ENCODE measurements at places on chromosomes 5 and 9.

DNA sequence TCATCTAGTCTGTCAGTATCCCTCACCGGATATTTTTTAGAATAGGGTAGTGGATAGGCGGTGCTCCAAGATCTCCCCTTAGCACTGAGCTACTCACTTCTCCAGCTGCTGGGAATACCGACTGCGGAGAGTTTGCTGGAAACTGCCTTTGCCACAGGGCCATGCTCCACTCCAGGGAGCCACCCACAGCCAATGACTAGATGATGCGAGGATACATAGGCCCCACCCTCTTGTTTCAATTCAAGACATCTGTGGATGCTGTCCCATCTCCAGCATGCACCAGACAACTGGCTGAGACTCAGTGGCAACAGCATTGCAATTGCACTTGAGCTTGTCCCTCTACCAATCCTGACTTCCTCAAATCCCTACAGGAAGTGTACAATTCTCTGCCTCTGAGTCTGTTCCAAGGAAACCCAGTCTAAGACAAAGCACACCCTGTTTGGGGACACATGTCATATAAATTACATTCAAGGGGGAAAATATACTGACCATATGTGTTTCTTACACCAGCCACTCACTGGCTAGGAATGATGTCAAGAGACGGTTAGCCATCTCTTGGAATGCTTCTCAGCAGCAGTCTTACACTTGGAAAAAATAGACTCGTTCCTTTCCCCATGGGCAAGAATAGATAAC, 312.6 kb upstream of the KIF2A start:
- no peak for DNase-seq

GRCh38 chr5:100537946-100538345, 2.8 kb downstream of the FAM174A start:
- DNase-seq = no peak

DNA sequence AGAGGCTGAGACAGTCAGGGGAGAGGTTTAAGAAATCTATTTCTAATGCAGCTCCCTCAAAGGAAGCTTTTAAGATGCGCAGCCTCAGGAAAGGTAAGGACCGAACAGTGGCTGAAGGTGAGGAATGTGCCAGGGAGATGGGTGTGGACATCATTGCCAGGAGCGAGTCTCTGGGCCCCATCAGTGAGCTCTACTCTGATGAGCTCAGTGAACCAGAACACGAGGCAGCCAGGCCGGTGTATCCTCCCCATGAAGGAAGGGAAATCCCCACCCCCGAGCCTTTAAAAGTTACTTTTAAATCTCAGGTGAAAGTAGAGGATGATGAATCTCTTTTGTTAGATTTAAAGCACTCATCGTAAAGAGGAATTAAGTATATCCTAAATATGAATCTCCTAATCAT, 8.2 kb downstream of the CAVIN4 start:
- DNase-seq = no peak

GRCh38 chr5:100667161-100667630, 132.0 kb downstream of the FAM174A start:
- DNase-seq = no peak

DNA sequence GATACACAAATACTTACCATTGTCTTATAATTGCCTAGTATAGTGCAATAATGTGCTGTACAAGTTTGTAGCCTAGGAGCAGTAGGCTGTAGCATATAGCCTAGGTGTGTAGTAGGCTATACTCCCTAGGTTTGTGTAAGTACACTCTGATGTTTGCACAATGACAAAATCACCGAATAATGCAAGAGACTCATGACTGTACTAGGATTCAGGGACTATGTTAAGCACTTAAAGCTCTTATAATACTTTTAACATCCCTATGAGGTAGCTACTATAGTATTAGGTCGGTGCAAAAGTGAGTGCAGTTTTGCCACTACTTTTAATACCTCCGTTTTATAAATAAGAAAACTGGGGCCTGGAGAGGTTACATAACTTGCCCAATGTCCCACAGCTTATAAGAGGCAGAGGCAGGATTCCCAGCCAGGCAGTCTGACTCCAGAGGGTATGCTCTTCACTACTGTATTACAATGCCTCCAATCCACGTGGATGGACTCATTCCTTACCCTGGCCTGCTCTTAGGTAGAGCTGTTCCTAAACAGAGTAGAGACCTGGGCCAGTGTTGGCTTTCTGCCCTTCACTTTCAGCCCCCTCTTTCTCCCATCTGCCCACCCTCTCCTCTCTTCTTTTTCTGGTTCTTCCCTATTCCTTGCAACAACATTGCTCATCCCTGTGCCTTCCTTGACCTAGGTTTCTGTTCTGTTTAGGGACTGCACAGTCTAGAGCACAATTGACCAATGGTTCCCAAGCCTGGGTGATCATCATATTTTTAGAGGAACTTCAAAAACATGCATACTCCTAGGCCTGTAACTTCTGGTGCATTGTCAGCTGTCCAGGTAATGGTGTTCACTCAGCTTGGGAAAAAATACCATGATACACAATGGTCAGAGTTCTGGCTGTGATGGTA, 114.0 kb downstream of the CARTPT start:
- DNase-seq = no peak

DNA sequence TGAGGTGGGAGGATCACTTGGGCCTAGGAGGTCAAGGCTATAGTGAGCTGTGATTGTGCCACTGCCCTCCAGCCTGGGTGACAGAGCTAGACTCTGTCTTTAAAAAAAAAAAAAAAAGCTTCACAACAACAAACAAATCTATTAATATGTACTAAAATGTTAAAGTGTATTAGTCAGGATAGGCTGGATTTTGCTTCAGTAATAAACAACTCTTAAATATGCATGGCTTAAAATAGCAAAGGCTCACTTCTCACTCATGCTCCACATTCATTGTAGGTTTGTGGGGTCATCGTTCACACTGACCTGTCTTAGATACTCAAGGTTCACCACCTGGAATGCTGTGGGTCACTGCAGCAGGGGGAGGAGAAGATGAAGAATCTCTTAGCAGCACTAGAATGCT, 33.8 kb upstream of the COL15A1 start:
- DNase-seq = no peak

DNA sequence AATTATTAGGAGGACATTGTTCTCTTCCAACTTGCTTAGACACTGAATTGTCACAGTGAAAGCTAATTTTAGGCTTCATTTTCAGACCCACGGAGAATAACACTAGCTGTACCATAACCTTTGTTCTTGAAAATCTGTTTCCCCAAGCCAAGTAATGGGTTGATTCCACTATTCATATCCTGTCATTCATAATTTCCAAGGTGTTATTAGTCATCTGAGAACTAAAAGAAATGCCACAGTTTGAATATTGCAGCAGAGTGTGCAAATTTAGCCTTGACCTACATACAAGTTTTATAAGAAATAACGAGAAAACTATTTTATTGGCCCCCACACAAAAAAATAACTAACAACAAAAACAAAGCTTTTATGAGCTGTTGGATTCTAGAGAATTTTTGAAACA, 148.5 kb upstream of the TYRP1 start:
- DNase-seq = no peak

DNA sequence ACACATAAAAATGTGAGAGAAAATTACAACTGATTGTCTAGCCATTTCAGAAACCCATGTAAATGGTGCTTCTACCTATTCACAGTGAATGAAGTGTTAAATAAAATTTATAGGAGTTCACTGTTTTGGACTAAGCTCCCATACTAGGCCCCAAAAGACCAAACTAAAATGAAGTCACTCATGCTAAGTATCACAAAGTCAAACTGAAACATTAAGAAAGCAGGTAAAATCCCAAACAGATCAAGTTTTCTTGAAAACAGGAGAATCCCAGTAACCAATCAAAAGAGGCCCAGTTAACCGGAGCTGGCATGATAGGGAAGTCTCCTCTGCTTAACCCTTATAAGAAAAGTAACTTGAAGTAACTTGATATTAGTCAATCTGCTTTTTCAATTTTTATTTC, 35.2 kb upstream of the MYOT start:
- no peak for DNase-seq

DNA sequence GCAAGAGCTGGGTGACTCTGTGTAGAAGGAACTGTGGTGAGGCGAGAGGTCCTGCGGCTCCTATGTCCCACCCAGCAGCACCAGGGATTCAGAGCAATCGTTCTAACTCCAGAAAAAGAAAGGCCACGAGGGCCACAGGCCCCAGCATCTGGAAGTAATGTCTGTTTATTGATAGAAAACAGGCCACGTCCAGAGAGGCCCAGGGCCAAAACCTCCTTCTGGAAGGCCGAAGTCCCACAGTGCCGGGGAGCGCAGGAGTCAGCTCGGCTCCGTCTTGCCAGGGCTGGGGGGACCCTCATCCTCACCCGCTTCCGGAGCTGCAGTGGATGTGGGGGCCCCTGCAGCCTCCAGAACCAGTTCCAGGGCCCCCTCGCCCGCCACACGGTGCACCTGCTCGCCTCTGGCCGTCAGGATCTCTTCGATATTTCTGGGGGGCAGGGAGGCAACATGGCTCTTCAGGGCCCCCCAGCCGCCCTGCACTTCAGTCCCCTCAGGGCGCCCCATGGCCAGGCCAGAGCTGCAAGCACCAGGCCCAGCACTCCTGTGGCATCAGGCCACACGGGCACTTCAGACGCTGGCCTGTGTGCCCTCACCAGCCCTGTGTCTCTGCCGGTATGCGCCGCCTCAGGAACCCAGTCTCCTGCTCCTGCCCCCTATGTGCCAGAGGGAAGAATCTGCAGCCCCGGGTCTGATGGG, 1.6 kb downstream of the DNLZ start:
- DNase-seq = no peak

DNA sequence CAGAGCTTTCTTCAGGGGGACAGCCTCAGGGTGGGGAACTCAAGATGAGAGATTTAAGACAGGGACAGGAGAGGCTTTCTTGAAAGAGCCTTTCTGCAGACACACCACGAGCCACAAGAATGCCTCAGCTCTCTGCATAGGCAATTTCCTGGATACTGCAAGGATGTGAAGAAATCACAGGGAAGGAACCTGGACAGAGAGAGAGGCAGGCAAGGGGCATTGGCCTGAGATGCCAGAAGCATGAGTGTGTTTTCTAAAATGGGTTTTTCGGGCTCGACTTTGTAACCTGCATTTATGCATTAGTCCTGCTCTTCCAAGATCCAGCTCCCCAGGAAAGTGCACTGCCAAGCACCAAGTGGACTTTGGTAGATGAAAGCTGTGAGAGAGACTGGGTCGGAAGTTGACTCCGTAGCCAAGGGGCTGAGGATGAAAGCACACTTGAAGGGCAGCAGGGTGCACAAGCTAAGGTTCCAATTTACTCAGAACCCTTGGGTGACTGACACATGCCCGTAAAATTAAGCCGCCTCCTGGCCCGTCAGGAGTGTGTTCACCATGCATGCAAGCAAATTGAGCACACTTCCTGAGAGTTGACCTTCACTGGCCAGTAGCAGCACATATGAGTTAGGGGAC, 90.9 kb downstream of the CFAP90 start:
- DNase-seq = no peak

DNA sequence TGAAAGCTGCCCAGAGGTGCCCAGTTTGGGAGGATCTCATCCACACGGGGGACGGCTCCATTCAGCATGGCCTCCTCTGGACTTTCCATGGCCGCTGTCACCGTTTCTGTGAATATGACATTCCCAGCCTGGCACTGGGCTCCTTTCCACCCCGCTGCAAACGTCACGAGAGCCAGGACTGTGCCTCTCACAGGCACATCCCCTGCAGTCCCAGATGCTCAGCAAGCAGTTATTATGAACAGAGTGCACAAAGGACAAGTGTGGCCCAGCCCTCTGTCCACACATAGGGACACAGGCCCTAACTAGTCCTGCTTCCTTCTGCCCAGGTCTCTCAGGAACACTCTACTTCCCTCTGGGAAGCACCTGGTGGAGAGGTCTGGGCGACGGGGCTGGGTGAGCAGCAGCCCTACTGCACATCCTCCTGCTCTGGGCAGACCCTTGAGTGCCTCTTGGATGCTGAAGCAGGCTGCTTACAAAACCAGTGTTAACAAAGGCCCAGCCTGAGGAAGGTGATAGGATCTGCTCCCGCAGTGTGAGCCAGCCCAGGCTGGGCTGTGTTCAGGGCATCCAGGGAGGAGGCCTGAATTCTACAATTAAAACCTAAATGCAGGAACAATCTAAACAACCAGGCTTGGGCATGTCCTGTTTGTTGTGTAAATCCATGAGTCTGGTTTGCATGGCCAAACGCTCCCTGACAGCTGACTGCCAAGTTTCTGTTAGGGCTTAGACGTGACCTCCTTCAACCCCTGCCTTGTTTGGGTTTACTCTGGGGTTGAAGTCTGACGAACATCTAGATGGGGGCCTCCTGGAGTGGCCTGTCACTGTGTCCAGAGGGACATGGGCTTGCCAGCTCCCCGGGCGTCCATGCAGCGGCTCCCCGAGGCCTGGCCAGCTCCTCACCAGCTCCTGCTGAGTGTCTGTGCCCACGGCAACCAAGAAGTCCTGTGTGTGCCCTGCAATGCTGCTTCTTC, 269.8 kb downstream of the GADD45G start:
- no peak for DNase-seq

GRCh38 chr5:92409134-92409533, 1026.0 kb upstream of the ARRDC3 start:
- no peak for DNase-seq

DNA sequence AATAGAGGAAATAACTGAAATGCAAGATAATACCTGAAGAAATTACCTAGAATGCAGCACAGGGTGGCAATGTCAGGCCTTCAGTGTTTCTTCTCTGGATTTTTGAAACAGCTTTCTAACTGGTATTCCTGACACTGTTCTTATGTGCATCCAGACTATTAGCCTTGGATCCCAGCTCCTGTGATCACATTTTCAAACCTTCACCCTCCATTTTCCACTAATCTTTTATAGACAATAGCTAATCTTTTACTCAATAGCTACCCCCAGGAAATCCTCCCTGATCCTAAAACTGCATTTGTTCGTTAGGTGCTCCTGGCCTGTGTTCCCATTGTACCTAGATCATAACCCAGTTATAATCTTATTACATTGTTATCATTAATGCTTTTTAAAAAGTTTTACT, 101.5 kb upstream of the DHFR start:
- no peak for DNase-seq

DNA sequence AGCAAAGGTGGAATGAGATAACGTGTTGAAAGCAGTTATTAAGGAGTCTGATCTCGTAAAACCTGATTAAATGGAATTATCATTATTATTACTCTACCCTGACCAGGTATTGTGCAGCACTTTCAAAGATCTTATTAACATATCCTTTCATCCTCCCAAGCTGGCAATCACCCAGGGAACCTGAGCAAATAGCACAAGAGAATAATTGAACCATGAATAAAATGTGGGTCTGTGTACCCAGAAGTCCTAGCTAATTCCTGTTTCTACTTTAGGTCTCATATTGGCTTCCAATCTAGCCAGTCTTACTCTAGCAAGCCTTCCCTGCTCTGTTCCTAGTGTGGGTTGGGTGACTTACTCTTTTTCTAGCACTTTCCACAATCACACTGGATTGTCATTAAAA, 162.2 kb upstream of the STK32A start:
- DNase-seq = no peak

GRCh38 chr9:128094950-128095544, 27.0 kb downstream of the SLC25A25 start:
- DNase-seq = no peak
